ENCODE measurements at places on chromosomes 4 and X.

GRCh38 chr4:110533940-110534339 is 58.0 kb downstream of the ENPEP start:
- DNase-seq = no peak

DNA sequence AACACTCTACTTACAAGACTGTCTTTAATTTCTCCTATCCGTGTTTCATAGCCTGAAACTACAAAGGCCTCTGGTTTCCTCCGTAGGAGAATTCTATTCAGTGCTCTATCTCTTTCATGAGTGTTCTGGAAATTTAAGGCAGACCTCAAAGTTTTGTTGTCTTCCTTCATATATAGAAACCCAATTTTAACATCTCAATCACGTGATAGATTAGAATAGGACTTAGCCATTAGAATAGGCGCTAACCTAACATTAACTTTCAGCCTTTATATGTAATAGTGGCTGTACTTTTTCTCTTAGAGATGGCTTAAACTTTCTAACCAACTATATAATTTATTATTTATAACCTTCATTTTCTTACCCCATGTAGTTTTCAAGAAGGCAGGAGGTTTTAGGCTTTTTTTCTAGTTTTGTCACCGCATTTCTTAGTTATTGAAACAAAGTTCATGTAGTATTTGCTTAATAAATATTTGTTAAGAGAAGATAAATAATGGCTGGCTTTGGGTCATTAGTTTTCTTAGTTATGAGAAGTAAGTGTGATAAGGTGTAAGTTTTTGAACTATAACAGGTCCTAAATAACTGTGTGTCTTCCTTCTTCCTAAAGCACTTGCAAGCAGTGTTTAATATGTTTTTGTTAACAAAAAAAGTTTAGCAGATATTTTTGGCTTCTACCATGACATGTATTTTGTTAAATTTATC is 1504.6 kb upstream of the ADGRL3 start:
- no peak for DNase-seq

- DNase-seq = no peak
These were observed 1160.2 kb downstream of the FAM133A start for GRCh38 chrX:94834226-94834625.

DNA sequence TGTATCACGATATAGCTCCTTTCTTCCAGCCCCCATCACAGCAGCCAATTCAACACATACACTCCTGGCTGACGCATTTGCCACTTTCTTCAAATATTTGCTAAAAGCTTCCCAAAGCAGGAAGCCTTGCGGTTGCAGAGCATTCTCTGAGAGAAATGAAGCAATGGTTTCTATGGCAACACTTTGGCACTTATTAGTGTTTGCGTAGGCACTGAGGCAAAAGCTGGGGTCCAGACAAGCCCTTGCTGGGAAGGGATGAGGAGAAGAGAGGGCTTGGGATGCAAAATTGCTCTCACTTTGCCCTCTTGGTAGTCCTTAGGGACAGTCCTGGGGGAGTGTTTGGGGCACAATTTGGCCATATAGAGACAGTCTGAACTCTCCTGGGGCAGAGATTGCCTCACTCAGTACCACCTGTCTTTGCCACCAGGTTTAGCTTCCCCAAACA is 55.0 kb upstream of the PAK3 start:
- no peak for DNase-seq

DNA sequence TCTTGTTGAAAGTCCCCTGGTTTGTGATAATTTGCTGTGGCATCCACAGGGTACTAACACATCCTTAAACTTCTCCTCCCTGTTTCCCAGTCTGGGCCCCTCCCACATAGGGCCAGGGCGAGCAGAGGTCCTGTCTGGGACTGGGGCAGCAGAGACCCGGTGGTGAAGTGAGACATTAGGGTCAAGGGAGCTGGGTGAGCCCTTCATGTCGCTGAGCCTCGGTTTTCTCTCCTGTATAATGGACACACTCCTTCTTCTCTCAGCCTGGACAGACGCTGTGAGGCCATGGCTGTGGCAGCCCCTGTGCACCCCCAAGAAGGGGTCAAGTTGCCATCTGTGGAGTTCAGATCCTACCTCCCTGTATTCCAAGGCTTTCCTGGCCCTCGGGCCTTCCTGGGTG is 33.0 kb upstream of the HMX1 start:
- DNase-seq = no peak

- DNase-seq = no peak
These were observed 10.9 kb upstream of the F11 start for GRCh38 chr4:186255122-186255521.

GRCh38 chrX:111917591-111917990 is 41.6 kb downstream of the TRPC5OS start:
- no peak for DNase-seq

- DNase-seq = no peak
These were observed 176.0 kb upstream of the WDFY3 start for GRCh38 chr4:85142451-85142850.
